ENCODE measurements at places on chromosomes 1 and 21.

DNA sequence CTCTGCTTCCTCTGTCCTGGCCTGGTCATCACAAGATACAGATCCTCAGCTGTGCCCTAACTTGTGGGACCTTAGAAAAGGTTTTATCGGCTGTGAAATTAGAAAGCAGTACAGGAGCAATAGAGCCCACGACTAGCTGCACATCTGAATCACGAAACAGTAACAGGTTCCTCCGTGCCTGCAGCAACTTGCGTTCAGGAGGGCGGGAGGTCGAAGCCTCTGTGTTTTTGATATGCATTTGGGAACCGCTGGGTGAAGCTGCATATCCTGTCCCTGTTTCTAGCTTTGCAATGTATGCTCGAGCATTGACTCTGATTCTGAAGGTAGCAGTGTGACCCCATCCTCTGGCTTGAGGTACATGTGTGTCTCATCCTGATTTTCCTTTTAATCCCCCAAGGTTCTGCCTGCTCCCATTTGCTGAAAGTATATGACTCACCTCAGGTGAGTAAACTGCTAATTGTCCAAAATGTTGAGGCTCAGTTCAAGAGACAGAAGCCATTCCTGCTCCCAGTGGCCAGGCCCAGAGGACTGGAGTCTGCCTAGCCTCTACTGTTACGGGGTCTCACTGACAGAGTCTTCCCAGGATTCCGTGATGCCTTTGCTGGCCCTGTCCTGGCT is 44.3 kb downstream of the SCCPDH start:
- DNase-seq: no peak

DNA sequence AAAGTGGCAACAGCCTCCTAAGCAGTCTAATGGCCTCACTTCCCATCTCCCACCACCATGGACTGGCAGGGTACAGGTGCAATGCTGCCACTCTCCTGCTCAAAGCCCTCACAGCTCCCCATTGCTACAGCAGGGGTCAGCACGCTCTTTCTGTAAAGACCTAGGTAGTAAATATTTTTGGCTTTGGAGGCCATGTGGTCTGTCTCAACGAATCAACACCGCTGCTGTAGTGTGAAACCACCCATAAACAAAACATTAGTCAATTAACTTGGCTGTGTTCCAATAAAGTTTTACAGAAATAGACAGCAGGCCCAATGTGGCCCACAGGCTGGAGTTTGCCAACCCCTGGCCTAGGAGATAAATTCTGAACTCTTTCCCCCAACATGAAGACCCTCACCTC is 44.6 kb upstream of the TMEM125 start:
- DNase-seq: no peak

DNA sequence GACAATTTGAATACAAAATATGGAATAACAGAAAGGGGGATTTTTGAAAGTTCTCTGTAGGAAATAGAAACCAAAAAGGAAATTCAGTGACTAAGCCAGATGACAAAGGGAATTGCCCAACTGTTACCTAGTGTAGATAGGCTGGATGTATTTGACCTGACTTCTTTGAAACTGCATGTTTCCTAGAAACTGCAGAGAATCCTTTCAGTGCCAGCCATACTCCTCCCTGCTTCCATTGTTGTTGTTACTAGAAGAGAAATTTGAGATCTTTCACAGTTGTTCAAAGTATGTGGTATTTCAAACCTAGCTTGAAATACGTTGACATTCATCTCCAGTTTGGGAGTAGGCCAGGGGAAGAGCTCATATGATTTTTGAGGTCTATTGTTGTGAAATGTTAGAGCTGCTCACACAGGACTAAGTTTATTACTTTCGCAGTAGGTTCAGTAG is 1.8 kb upstream of the GBP5 start:
- DNase-seq: no peak

GRCh38 chr1:165376041-165376810 is 19.7 kb upstream of the LMX1A start:
- no peak for DNase-seq

- no peak for DNase-seq
Observed at GRCh38 chr1:229027158-229027557, 243.8 kb upstream of the RAB4A start.

- DNase-seq: no peak
Observed at GRCh38 chr1:176857632-176858031, 306.9 kb downstream of the ASTN1 start.

- DNase-seq: no peak
Observed at GRCh38 chr21:32472890-32473765, 60.6 kb downstream of the EVA1C start.

DNA sequence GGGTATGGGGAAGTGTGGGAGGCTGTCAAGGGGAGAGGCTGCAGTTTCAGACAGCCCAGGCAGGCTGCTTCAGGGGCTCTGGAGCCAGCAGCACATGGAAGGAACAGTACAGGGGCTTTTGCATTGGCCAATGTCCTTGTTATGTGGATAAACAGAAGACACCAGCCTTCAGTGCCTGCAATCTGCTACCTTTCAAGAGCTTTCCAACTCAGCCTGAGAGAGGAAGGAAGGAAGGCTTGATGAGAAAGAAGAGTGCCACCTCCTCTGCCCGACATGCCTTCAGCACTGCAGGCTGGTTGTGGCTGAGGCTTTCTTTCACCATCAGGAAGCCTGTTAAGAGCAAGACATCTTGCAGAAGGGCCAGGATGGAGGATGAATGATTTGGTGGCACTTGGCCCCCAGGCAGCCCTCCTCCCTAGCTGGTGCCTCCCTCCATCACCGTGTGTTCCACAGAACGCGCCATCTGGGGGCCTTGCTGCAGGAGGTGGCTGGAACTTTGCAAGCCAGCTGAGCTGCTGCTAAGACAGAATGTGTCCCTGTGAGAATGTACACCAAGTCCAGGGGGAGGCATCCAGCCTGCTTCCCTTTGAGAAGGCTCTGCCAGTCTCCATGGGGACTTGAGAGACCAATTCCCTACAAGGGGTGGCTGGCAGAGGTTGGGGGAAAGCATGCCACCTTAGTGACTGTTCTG is 372.4 kb upstream of the PROX1 start:
- no peak for DNase-seq

GRCh38 chr1:4380564-4381168 is 273.7 kb upstream of the AJAP1 start:
- DNase-seq: no peak

DNA sequence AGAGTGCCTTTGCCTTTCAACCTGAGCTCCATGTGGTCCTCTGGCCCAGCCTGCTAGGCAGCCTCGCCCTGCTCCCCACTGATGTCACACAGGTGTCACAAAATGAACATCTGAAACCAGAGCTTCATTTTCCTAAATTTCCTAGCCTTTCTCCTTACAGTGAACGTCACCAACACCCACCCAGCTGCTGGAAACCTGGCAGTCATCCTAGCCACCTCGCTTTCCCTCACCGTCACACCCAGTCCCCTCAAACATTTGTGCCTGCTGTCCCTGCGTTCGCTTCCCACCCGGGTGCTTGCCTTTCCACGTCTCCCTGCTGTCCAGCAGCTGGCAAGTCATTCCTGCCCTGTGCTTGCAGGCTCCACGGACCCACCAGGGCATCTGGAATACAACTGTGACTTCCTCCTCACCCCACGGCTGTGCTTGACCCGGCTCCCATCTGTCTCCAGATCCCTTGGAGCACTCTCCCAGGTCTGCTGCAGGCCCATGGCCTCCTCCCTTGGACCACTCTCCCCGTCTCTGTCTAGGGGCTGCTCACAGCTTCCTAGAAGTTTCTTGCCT is 23.5 kb downstream of the ADARB1 start:
- DNase-seq: no peak

DNA sequence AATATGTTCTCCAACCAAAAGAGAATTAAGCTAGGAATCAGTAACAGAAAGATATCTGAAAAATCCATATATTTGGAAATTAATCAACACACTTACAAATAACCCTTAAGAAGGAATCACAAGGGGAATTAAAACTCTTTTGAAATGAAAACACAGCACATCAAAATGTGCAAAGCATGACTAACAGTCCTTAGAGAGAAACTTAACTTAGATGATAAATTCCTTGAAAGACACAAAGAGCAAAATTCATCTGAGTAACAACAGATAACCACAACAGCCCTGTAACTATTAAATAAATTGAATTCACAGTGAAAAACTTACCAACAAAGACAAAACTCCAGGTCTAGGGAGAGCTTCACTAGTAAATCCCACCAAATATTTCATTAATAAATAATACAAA is 283.8 kb downstream of the SDCCAG8 start:
- no peak for DNase-seq

GRCh38 chr1:12016182-12016581 is 3.1 kb upstream of the MIIP start:
- DNase-seq: no peak

- no peak for DNase-seq
Observed at GRCh38 chr1:116769104-116769452, 14.8 kb downstream of the CD2 start.

DNA sequence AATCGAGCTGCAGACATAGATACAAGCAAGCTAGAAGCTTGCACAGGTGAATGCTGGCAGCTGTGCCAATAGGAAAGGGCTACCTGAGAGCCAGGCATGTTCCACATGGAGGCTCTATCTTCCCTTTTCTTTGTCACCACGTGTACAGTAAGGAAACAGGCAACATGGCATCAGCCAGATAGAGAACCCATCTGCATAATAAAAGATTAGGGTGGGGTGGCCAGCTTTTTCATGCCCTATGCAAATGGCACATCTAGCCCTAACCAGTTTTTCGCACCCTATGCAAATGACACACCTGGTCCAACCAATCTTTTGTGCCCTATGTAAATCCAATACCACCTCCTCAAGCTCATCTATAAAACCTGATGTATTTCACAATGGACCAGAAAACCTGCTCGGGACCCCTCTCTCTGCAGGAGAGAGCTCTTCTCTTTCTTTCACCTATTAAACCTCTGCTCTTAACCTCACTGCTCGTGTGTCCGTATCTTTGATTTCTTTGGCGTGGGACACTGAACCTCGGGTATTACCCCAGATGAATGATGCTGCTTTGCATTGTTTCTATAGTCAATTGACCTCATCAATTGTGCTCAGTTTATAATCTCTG is 93.9 kb downstream of the SLC30A10 start:
- no peak for DNase-seq

DNA sequence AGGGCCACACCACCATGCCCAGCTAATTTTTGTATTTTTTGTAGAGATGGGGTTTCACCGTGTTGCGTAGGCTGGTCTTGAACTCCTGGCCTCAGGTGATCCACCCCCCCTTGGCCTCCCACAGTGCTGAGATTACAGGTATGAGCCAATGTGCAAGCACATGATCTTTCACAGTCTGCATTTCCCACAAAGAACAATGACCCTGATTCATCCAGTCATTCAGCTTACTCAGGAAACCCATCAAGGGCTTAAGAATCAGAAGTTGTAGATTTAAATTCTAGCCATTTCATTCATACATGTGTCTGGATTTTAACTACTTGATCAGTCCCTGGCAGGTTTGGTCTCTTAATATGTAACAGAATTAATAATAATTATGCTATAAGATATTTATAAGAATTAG is 2065.7 kb downstream of the MRPL39 start:
- no peak for DNase-seq

DNA sequence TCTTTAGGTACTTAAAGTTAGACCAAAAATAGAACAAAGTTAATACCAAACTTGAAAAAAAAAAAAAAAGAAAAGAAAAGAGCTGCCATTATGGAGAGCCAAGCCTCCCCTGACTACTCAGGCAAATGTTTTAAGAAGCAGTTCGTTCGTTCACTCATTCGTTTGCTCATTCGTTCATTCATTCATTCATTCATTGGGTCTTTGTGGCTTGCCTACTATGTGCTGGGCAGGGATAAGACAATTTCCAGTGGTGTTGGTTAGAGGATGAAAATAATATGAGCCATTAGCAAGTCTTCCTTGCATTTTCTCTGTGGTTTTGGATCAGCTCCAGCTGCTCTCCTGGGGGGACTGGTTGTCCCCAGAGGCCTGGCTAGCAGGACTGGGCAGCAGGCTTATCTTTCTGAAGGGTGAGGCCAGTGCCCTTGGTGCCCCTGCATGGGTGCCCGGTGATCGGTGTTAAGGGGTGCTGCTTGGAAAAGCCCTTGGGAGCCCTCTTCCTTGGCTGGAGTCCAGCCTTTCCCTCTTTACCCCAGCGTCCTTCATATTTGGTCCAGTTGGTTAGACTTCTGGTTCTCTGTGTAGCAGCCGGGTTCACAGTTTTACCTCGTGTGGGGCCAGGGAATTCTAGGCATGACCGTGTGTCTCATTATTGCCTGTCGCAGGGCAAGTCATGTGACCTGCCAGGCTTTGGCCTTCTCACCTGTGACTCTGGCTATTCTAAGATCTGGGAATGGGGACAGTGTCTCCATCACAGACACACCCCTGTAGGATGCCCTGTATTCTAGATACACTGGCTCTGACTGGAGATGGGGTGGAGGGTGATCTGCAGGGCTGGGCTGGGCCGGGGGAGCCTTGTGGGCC is 32.8 kb downstream of the LHX4 start:
- DNase-seq: no peak

DNA sequence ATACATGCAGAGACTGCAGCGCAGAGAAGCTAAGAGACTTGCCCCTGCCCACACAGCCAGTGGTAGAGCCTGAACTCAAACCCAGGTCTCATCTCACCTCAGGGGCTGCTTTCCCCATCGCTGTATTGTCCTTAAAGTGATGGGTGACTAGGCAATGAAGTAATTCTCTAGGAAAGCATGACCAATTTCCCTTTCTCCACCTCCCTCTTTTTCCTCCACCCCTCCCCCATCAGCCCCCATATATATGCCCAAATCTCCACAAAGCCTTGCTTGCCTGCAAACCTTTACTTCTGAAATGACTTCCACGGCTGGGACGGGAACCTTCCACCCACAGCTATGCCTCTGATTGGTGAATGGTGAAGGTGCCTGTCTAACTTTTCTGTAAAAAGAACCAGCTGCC is at the start of gene IL24:
Gene IL24 (plus strand): TSS at position 269 of the 400 bp plus-strand sequence. CDS start 390 bp downstream, outside the sequence.
- DNase-seq: no peak

DNA sequence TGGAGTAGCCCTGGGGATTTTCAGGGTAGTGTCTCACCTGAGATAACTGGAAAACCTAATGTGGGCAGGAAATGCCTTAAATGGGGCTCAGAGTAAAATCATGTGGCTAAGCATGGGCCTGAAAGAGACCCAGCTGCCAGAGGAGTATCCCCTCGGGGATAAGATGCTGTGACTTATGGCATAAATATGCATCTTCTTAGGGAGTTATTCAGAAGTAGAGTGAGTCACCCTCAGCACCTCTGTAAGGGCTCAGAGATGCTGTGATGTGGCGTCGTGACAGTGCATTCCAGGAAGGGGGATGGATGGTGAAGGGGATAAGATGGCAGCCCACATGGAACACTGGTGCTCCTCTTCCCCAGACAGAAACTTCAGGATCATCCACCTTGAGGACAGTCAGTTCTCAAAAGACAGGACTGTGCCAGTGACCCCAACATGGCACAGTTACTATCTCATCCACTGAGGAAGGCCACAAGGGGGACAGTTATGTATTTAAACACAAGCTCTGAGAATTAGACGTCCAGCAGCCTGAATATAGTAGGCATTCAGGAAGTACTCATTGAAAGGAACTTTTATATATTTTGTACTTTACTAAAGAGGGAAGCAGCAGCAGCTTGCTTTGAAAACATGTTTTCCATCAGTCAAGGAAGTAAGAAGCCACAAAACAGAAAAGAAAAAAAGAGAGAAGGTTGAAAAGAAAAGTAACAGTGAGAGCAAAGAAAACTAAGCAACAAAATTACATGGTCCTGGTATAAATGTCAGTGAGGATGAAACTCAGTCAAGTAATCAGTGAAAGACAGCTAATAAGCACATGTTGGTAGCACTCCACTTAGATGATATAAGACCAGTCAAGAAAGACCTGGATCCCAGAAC is 8.3 kb downstream of the IL24 start:
- DNase-seq: no peak
